ENCODE measurements at places on chromosomes 12 and 14.

DNA sequence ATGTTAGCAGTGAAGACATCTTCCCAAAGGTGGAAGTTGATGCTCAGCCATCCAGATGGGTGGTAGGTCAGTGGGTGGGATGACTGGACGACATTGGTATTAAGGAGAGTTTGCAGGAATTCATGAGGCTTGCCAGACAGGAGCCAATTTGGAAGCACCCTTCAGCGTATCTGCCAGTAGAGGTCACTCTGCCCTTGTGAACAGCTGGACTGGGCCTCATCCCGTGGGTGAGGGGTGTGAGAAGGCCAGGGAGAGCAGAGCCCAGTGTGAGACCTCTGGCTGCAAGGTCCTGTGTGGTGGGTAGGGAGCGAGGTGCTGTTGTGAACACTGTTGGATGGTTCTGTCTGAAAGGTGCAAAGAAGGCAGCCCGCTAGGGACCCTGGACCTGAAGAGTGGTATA, 37.7 kb downstream of the SLC5A8 start:
- no peak for DNase-seq

GRCh38 chr14:67418401-67419191, 6.6 kb upstream of the PLEK2 start:
- DNase-seq, result no peak

DNA sequence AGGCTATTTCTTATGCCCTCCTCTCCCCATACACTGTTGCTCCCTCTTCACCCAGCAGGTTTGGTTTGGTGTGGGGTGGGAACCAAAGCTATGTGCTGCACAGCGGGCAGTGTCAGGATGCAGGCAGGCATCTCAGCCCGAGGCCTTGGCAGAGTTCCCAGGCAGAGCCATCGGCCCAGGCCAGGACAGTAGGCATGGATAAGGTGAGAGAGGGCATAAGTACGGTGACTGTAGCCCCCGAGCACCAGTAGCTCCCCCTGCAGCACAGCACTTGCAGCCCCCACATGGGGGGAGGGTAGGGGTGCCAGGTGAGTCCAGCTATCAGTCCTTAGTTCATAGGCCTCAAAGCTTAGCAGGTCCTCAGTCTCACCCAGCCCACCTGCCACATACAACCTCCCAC, 7.2 kb downstream of the KLHL33 start:
- no peak for DNase-seq

DNA sequence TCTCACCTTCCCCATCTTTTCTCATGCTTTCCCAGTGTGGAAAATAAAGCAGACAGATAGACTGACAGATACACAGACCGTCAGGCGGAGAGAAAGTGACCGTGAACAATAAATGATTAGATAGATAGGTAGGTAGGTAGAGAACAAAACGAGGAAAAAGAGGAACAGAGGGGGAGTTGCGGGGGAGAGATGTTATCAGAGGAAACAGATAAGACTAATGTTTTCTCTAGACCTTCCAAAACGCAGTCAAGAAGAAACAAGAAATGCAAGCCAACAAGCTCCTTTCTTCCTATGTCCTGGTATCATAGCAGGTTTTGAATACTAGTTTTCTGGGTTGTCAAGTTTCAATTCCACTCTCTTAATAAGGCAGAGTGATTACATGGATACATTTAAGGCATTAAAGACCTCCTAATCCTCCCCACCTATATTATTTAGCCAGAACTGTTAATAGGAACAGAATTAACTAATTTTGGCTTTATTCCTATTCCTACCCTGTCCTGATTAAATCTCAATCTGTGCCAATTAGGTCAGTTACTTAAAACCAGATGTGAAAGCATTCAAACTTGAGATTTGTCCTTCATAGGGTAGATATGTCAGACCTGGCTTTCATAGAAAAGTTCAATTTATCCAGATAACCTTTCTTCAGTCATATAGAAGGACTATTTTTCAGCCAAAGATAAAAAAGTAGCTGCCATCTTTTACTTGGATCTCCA, 89.0 kb upstream of the PTPRR start:
- DNase-seq, result no peak

GRCh38 chr12:1811281-1811947, 9.0 kb upstream of the LRTM2 start:
- DNase-seq, result peak; percentile 34

DNA sequence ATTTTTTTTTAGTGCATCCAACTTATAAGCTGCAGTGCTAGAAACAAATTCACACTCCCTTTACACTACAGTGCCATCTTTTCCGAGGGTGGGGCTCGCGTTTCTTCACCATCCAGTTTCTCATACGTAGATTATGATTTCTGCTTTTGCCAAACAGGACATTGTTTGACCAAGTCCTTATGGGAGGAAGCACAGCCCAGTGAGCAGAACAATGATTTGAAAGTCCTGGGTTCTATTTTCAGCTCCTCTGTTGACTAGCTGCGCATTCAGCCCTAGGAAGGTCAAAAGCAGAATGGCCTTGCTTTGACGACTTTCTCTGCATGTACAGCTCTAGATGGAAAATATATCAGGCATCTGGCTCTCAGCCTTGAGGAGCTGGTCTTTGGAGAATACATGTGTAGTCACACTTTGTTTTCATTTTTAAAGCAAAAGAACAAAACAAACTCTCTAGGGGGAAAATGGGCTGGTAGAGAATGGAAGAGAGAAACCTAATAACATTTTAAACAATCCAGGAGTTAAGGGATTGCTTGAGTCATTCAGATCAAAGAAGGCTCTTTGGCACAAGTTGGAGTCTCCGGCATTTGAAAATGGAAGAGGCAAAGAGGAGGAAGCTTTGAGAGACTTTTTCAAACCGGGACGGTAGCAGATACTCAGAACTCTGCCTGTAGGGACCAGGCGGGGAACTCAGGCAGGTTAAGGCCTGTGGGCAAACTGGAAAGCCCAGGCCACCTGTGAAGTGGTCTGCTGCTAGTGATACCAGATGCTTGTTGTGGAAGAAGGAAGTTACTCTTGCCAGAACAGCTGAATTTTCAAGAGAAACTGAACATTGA, 257.3 kb upstream of the PLEKHG7 start:
- peak; percentile 70 for DNase-seq

DNA sequence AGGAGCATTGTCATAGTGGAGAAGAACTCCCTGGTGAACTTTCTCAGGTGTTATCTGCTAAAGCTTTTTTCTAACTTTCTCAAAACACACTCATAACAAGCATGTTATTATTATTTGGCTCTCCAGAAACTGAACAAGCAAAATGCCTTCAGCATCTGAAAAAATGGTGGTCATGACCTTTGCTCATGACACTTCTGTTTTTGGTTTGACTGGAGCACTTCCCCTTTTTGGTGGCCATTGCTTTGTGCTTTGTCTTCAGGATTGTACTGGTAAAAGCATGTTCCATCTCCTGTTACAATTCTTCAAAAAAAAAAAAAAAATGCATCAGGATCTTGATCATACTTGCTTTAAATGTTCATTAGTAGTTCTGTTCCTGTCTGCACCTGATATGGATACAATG, 1241.6 kb upstream of the USP15 start:
- DNase-seq, result no peak

- DNase-seq, result no peak
Observed at GRCh38 chr12:42819846-42820245, 230.3 kb upstream of the PRICKLE1 start.

GRCh38 chr12:29238822-29239291, 89.8 kb downstream of the FAR2 start:
- DNase-seq, result no peak

GRCh38 chr14:22319526-22320361, 269.3 kb downstream of the DAD1 start:
- DNase-seq, result peak; percentile 32

- no peak for DNase-seq
Observed at GRCh38 chr12:65296508-65297265, 18.2 kb downstream of the MSRB3 start.

DNA sequence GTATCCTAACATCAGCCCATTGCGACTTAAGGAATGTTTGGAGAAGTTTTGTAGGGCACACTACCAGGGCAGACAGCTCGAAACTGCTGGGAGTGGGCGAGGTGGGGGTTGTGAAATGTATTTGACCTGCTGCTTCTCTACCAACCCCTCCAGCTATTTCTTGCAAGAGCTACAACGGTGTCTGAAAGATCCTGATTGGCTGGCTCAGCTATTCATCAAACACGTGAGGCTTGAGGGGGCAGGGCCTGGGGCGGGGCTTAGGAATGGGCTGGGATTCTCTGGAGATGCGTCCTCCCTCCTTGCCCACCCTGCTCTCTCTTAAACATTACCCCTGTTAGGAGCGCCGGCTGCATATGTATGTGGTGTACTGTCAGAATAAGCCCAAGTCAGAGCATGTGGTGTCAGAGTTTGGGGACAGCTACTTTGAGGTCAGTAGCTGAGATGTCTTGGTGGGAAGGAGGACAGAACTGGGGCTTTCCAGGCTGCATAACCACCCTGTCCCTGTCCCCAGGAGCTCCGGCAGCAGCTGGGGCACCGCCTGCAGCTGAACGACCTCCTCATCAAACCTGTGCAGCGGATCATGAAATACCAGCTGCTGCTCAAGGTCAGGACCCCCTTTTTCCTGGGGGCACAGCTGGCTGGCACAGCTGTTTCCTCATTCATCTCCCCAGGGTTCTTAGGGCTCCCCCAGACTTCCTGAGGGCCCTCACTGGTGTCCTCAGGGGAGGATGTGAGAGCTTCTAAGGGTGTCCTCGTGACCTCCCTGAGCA, 3.1 kb downstream of the ARHGEF25 start:
- no peak for DNase-seq

GRCh38 chr12:73383584-73384222, 1111.5 kb downstream of the TRHDE start:
- DNase-seq, result no peak

GRCh38 chr12:110199339-110200123, 75.4 kb downstream of the IFT81 start:
- no peak for DNase-seq

- DNase-seq, result no peak
Observed at GRCh38 chr14:90583916-90584605, 187.2 kb downstream of the CALM1 start.

GRCh38 chr12:1865284-1865866, 45.0 kb downstream of the LRTM2 start:
- DNase-seq, result no peak

DNA sequence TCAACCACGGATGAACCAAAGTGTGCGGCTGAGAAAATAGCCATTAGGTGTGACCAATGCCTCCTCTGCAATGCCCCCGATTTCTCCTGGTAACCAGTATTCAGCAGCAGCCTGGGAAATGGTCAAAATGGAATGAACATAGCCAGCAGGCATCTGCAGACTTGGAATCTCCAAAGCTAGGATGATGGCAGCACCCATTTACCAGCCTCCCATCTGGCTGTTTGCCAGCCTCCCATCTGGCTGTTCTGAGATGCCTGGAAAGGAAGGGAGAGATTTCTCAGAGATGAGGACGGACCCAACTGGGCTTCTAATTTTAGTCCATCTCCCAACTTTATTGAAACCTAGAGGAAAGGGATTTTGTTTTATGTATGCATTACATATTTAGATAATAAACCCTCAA, 16.2 kb downstream of the CLMN start:
- DNase-seq, result no peak

DNA sequence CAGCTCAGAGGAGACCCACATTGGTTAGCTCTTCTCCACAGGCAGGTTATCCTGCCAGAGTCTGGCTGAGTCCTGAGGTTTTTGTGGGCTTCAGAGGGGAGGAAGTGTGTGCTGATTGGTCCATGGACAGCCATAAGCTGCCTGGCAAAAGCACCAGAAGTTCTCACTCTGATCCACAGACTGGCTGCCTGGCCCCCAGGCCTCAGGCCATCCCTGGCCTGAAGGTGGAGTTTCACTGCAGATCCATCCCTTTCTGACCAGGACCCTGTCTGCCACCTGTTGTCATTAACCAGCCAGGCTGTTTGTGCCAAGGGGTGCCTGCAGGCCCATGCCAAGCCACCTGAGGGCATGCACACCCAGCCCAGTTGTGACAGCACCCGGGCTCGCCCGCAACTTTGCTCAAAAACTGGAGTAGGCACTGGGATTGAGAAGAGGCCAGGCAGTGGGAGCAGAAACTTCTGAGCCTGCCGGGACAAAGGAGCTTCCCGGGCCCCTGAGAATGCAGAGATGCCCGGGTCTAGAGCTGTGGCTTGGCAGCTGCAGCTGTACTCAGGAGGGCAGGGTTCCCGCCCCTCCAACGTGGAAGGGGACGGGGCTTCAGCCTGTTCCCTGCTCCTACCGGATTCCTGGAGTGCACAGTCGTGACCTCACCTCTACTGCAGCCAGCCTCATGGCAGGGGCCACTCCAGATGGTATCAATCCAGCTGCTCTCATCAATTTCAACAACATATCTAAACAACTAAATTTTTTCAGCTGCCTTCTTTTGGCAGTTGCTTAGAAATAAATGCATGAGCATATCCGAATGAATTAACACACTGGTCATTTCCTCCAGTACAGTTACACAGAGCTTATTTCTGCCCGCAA, 1277.3 kb downstream of the SLC16A7 start:
- DNase-seq, result no peak

DNA sequence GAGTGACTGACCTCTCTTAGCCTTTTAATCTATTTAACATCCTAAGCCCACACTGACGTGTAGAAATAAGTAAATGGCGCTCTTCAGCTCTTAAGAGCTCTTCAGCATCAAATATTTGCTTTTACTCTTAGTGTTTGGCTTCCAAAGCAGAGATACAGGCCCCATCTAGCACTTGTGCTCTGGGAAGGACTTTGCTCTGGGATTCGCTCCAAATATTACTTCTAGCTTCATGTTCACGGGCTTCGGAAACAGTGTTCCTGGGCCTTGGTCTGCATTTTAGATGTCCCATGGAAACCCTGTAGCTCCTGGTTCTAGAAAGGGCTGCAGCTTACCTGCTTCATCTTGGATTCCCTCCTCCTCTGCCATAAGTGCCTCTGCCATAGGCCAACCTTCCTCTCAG, 2.7 kb upstream of the NKX2-8 start:
- no peak for DNase-seq

- DNase-seq, result peak; percentile 72
Observed at GRCh38 chr12:45655186-45655585, 74.3 kb upstream of the ARID2 start.

- DNase-seq, result no peak
Observed at GRCh38 chr12:69425417-69425816, 44.8 kb upstream of the FRS2 start.

- DNase-seq, result no peak
Observed at GRCh38 chr14:77039285-77040058, 11.0 kb upstream of the IRF2BPL start.

- no peak for DNase-seq
Observed at GRCh38 chr14:75842551-75842950, 139.2 kb downstream of the TGFB3 start.

- no peak for DNase-seq
Observed at GRCh38 chr12:82176761-82177490, 181.3 kb downstream of the CCDC59 start.

- no peak for DNase-seq
Observed at GRCh38 chr14:104967386-104968152, 10.6 kb downstream of the AHNAK2 start.

DNA sequence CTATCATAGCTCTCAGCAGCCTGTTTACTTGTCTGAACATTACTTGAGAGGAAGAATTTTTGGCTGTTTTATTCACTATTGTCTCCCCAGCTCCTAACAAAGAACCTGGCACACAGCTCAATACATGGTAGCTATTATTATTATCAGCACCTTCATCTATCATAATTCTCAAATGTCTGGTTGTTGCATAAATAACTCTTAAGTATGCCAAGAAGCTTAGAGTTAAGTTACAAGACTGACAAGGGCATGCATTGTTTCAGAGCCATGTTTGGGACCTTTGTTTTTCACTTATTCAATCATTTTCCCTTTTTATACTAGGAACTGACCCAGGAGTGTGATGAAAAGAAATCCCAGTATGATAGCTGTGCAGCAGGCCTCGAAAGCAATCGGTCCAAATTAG, 77.5 kb upstream of the ATP2A2 start:
- DNase-seq, result no peak
